ENCODE measurements at places on chromosomes 5 and 9. TPM values are rescaled to one million over a fixed set of nuclear protein-coding genes. Genes with fewer than 3 reads are reported as not detected.

GRCh38 chr5:147756566-147756965 is 26.0 kb downstream of the JAKMIP2 start:
- DNase-seq: no peak

The CTXN3 gene
- total RNA-seq: not detected

DNA sequence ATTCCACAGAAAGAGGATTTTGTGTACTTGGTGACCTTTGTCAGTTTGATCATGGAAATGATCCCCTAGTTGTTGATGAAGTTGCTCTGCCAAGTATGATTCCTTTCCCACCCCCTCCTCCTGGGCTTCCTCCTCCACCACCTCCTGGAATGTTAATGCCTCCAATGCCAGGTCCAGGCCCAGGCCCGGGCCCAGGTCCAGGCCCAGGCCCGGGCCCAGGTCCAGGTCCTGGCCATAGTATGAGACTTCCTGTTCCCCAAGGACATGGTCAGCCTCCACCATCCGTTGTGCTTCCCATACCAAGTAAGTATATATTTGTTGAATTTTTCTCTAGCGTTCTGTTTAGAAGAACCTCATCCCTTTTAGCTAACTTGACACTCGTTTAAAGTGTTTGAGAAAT is 30.0 kb downstream of the RBM27 start:
- no peak for DNase-seq

The IL31RA gene
- total RNA-seq: 0.99 TPM

The NUTM2G gene
- total RNA-seq: not detected

The GHR gene
- total RNA-seq: not detected

- DNase-seq: no peak
These were observed 84.3 kb downstream of the MED27 start for GRCh38 chr9:131995382-131995781.

The MYORG gene
- total RNA-seq: 1.7 TPM

DNA sequence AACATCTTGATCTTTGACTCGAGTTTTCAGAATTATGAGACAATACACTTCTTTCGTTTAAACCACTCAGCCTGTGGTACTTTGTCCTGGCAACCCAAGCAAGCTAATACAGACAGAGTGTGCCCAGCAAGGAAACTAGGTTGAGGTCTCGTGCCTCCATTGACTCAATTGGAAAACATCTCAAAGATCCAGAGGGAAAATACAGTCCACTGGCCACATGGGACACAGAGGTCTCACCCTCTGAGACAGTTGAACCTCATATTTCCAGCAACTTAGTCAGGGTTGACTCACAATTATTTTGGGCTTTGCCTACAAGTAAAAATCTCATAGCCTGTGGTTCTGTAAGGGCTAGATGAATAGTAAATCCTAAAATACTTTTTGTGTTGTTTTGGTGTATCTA is 631.5 kb downstream of the MTRR start:
- no peak for DNase-seq

- no peak for DNase-seq
These were observed 50.4 kb downstream of the CERT1 start for GRCh38 chr5:75460942-75461610.

DNA sequence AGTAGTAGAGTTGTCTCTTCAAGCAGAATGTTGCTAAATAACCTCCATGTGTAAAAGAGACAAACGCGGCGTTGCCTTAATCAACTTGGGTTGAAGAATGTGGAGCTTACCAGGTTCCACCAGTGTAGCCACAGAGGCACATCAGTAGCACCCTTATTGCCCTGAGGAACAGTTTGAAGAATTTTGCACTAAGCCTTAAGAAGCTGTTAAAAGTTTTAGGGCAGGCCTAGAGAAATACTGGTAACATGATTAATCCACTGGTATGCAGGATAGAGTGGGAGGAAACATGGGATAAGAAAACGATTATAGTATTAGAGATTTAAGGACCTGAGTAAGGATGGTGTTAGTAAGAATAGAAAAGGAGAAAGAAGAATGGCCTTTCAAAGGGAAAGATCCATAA is 100.6 kb downstream of the ZCCHC7 start:
- DNase-seq: no peak

DNA sequence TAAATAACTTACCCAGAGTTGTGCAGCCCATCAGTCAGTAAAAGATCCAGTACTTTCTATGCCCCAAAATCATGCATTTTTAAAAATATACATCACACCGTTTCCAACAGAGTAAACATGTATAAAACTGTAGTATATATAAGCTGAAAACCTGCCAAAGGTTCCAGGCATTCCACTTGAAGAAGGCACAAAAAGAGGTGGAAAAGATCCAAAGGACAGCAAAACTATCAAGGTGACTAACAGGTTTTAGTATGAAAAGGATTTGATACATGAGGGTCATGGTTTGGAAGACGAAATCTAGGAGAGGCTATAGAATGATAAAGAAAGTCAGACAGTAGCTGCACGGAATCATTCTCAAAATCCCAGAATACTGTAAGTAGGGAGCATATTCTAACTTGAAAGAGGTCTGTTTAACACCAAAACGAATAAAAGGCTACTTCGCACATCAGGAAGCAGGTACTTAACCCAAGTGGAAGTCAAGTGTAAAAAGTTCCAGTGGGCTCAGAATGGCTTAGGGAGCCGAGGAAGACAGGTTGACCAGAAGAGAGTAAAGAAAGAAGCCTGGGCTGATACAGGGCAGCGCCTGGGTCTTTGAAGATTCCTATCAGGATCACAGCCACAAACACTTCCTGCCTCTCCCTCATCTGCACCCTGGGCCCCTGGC is 207.2 kb downstream of the ADAMTS12 start:
- DNase-seq: no peak

- no peak for DNase-seq
These were observed 186.5 kb downstream of the MEF2C start for GRCh38 chr5:88696466-88696865.

The PTGR1 gene
- total RNA-seq: 3.0 TPM

DNA sequence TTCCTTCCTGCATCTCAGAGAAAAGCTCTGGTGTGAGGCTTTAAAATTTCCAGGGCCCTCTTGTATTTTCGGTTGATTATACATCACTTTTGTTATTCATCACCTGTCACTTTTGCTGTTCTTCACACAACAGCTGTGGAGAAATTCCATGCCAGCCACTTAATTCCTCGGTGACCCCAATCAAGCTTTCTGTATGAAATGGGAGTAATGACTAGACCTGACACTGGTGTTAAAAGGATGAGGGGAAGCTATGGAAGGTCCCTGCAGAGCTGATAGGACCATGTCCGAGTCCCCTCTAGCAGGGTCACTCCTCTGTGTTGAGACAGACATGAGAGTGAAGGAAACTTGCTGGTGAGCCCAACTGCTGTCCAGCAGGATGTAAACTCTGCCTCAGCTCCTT is 59.7 kb downstream of the GPR21 start:
- DNase-seq: no peak

GRCh38 chr9:116940614-116941215 is 253.6 kb downstream of the TRIM32 start:
- DNase-seq: no peak

GRCh38 chr5:122195802-122196394 is 66.6 kb downstream of the ZNF474 start:
- no peak for DNase-seq

DNA sequence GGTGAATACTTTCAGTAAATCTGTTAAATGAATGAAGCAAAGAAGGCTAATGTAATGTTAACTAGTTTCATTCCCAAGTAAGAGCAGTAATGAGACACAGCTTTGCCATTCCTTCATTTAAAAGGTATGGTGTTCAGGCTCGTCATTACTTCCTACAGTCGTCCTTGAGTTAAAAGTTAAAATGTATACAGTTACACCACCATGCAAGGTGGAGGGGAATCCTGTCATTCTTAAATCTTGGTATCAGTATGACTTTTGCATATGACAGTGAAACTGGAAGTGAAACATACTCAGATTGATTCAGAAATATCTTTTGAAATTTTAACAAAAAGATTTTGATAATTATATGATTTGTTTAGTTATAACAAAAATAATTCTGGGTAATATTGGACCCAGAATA is 25.9 kb downstream of the MTRR start:
- DNase-seq: no peak

The HMMR gene
- total RNA-seq: 88.1 TPM
